ENCODE measurements at places on chromosomes 4 and X. TPM values are rescaled to one million over a fixed set of nuclear protein-coding genes. Genes with fewer than 3 reads are reported as not detected.

DNA sequence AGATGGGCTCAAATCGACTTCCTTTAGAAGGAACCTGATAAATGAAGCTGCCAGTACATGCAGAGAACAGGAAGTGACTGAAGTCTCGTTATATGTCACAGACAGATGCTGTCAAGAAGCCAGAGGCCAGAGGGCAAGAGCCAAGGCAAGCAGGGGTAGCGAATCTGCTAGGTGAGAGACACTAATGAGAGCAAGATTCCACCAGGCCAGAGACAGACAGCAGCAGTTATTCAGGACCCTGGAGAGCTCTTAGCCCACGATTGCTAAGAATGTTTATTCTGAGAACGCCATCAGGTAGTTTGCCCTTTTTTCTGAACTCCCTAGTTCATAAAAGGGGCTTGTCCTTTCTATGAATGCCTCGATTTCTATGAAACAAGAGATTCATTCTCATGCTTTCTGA, 73.7 kb downstream of the BEND2 start:
- no peaks in the 10 kb centered on the region for H3K36me3 ChIP-seq
- no peaks in the 10 kb centered on the region for H3K27me3 ChIP-seq
- no peak for DNase-seq
- no peak overlapping the region for H3K4me3 ChIP-seq
- no peak overlapping the region for H3K27ac ChIP-seq
- peaks cover 4% of the 10 kb centered on the region for H3K4me1 ChIP-seq

DNA sequence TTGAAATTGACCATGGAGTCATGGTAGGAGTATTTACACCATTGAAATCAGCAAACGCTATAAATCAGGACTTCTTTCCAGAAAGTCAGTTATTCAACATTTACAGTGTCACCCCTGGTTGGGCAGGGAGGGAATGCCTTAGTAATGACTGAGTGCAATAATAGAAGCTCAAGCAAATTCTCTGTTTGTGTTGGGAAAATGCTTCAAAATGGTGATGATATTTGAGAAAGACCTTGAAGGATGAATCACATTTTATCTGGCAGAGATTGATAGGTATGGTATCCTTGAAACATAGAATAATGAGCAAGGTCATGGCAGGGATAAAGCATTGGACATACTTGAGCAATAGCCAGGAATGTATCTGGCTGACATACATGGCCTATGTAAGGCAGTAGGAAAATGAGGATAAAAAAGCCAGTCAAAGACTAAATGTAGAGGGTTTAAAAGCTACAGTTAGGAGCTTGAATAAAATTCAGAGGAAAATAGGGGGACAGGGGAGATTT, 248.7 kb downstream of the FMR1NB start:
- H3K36me3 ChIP-seq: no peaks in the 10 kb centered on the region
- DNase-seq: no peak
- no peak overlapping the region for H3K27ac ChIP-seq
- no peaks in the 10 kb centered on the region for H3K27me3 ChIP-seq
- H3K4me3 ChIP-seq: no peak overlapping the region
- no peaks in the 10 kb centered on the region for H3K4me1 ChIP-seq

DNA sequence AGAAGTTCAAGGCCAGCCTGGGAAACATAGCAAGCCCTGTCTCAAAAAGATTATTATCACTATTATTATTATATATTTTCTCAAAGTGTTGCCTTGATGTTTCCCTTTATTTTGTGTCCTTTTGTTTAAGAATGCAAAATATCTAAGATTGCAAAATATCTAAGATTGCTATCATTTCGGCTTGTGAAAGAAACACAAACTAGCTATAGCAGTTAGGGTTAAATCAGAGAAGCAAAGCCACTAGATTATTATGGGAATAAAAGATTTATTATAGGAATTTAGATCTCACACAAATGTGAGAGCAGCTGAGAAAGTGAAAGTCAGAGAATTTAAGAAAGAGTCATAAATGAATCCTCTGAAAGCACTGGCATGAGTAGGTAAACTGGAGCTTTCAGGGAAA, 18.0 kb upstream of the TMEM184C start:
- no peak overlapping the region for H3K4me3 ChIP-seq
- DNase-seq: no peak
- H3K4me1 ChIP-seq: peaks cover 10% of the 10 kb centered on the region
- no peaks in the 10 kb centered on the region for H3K27me3 ChIP-seq
- H3K36me3 ChIP-seq: no peaks in the 10 kb centered on the region

- no peaks in the 10 kb centered on the region for H3K27me3 ChIP-seq
- H3K4me1 ChIP-seq: no peaks in the 10 kb centered on the region
- DNase-seq: peak; percentile 99
- H3K36me3 ChIP-seq: no peaks in the 10 kb centered on the region
Measured at GRCh38 chrX:23742697-23743622, at the start of gene ACOT9. TSS of gene ACOT9 (minus strand) at chrX:23743276. CDS start at chrX:23743144, 132 bp downstream.

BGN gene
- 181 TPM for total RNA-seq

TASL gene
- 1.5 TPM for total RNA-seq

- H3K27ac ChIP-seq: no peak overlapping the region
- H3K4me1 ChIP-seq: no peaks in the 10 kb centered on the region
- H3K36me3 ChIP-seq: no peaks in the 10 kb centered on the region
- H3K27me3 ChIP-seq: no peaks in the 10 kb centered on the region
- H3K4me3 ChIP-seq: no peak overlapping the region
Measured at GRCh38 chr4:38860788-38861424, 4.3 kb upstream of the TLR6 start.

DNA sequence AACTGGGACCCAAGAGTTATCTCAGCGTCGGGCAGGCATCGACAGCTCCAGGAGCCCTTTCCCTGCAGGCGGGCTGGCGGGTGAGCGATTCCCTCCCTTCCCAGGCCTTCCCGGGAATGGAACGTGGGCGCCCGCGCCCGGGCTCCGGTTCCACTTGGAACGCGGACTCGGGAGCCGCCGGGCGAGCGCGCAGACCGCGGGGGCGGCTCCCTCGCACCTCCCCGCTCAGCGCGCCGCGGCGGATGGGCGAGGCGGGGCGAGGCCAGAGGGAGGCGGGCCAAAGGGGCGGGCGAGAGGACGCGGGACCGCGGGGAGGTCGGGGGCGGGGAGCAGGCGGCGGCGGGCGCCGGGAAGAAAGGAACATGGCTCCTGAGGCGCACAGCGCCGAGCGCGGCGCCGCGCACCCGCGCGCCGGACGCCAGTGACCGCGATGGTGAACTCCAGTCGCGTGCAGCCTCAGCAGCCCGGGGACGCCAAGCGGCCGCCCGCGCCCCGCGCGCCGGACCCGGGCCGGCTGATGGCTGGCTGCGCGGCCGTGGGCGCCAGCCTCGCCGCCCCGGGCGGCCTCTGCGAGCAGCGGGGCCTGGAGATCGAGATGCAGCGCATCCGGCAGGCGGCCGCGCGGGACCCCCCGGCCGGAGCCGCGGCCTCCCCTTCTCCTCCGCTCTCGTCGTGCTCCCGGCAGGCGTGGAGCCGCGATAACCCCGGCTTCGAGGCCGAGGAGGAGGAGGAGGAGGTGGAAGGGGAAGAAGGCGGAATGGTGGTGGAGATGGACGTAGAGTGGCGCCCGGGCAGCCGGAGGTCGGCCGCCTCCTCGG, at the start of gene PKD2:
Gene PKD2, plus strand, starts transcription at position 332 of the 818 bp plus-strand sequence. Its CDS starts 99 bp downstream, at position 431.
- H3K27ac ChIP-seq: peak within 1 kb of the TSS; percentile 97
- peak within 1 kb of the TSS; percentile 80 for H3K4me3 ChIP-seq
- H3K4me1 ChIP-seq: peaks cover 63% of the 10 kb centered on the region
- H3K27me3 ChIP-seq: no peaks in the 10 kb centered on the region
- peak; percentile 94 for DNase-seq

DNA sequence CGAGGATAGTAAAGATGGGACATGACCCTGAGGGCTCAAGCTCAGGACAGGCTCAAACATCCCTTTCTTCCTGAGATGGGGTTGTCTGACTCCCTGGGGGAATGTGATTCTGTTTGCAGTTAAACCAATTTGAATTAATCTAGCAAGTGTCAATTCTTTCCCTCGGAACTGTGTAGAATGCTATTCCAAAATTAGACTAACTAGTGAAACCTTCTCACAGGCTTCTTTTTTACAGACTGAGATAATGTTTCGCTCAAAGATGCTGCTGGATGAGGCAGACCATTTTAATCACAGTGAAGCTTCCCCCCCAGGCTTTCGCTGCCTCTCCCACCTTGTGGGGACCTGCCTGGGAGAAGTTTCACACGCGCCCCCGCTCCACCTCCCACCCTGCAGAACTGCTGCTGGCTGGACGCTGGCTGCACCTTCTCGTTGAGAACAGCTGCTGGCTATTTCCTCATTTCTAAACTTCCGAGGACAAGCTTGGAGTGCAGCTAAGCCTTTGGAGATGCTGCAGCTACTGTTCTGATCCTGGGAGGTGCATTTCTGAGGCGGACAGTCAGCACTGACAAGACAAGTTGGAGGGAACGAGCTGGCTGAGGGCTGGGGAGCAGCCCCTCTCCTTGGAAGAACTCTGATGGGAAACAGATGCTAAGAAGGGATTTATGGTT, 297.8 kb downstream of the RAPGEF2 start:
- DNase-seq: no peak
- H3K27me3 ChIP-seq: no peaks in the 10 kb centered on the region
- H3K27ac ChIP-seq: no peak overlapping the region
- no peaks in the 10 kb centered on the region for H3K36me3 ChIP-seq

GRCh38 chrX:38304010-38304409, 23.3 kb downstream of the RPGR start:
- no peak overlapping the region for H3K4me3 ChIP-seq
- no peaks in the 10 kb centered on the region for H3K36me3 ChIP-seq
- no peak overlapping the region for H3K27ac ChIP-seq
- no peak for DNase-seq

DMD gene
- 243 TPM for total RNA-seq

DNA sequence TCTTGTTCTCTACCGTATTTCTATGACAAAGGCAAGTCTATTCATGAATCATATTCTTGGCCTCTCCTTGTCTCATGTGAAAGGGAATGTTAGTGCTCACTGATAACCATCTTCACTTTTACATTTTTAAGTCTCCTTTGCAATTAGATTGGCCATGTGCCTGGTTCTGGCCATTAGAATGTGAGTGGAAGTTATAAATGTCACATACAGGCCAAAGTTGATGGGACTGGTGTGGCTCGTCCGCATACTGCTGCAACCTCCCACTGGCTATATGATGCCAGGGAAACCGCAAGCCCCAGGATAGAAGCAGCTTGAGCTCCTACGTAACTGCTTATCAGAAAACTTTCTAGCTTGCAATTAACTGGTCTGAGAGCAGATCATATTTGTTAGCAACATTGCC, 86.1 kb downstream of the MAGEC1 start:
- no peak for DNase-seq
- H3K4me1 ChIP-seq: no peaks in the 10 kb centered on the region
- H3K27ac ChIP-seq: no peak overlapping the region

GRCh38 chrX:110081740-110082139, 78.8 kb downstream of the TMEM164 start:
- peaks cover 5% of the 10 kb centered on the region for H3K4me1 ChIP-seq
- H3K4me3 ChIP-seq: no peak overlapping the region
- peak overlapping the region; percentile 60 for H3K27ac ChIP-seq

DNA sequence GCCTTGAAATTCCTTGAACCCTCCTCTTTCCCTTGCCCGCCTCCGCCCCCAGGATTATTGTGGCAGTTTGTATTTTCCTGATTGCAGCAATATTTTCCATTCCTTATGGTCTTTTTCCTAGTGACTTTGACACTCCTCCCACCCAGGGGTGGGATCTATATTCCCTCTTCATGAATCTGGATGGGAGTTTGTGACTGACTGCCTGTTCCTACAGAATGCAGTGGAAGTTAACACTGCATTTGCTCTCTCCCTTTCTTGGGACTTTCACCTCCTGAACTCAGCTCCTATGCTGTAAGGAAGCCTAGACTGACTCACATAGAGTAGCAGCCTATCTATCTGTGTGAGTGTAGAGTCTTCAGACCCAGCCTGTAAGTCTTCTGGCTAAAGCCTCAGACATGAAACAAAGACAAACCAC, 2.2 kb downstream of the FUNDC2 start:
- DNase-seq: no peak
- peak overlapping the region; percentile 95 for H3K27ac ChIP-seq
- H3K27me3 ChIP-seq: no peaks in the 10 kb centered on the region
- H3K36me3 ChIP-seq: peaks cover 4% of the 10 kb centered on the region

DNA sequence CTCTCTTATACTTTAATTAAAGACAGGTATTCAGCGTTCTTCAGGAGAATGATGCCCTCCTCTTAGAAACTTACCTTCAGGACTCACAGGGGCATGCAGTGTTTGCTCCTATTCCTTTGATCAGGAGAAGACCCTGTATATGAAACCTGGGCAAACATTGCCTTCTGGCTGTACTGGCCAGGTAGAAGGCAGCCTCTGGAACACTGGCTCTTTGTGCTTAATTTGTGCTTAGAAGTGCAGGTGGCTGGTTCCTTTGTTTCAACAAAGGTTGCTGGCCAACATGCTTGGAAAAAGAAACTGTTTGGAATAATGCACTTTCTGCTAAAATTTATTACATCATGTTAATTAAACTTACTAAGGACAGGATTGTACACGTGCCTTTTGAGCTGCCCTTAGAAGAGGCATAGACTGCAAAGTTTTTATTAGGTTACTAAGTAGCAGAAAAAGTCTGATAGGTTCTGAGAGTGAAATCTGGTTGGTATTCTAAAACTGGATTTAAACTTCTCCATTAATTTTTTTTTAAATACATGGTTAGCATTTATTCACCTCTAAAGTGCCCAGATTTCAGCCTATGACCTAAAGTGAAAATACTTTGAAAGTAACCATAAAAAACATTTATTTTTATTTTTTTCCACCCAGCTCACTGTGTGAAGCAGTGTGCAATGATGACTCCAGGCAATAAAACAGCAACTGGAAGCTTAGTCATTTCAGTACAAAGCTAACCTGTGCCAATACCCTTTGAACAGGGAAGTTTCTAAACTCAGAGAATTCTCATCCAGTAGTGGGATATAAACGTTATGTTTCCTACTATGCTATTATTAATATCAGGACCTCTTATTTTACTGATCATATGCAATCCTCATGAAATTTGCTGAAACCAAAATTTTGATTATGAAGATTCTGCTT, 11.3 kb downstream of the RASSF6 start:
- no peak for DNase-seq
- H3K4me1 ChIP-seq: peaks cover 36% of the 10 kb centered on the region
- H3K36me3 ChIP-seq: no peaks in the 10 kb centered on the region
- H3K27me3 ChIP-seq: no peaks in the 10 kb centered on the region
- no peak overlapping the region for H3K4me3 ChIP-seq

DNA sequence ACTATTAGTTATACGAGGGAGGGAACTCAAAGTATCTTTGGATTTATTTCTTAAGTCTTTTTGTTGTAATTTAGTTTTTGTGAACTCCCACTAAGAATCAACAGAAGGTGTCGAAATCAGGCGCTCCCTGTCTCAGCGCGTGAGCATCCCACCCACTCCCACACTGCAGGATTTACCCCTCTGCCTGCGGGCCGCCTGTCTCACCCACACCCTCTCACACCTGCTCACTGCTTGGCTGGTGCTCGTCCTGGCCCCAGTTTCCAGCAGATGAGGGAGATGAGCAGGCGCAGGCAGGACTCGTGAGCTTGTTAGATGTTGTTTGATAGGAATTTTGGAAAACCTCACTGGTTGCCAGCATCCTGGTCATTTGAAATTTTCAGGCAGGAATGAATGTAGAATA, 20.8 kb upstream of the HGFAC start:
- no peak overlapping the region for H3K4me3 ChIP-seq
- H3K36me3 ChIP-seq: peaks cover 22% of the 10 kb centered on the region
- H3K27ac ChIP-seq: no peak overlapping the region
- DNase-seq: no peak
- no peaks in the 10 kb centered on the region for H3K4me1 ChIP-seq
- no peaks in the 10 kb centered on the region for H3K27me3 ChIP-seq

- no peak overlapping the region for H3K27ac ChIP-seq
- no peaks in the 10 kb centered on the region for H3K36me3 ChIP-seq
- H3K4me1 ChIP-seq: no peaks in the 10 kb centered on the region
- H3K27me3 ChIP-seq: no peaks in the 10 kb centered on the region
Measured at GRCh38 chr4:111960241-111960667, 185.0 kb upstream of the FAM241A start.
